NCI-H2081 treated with DMSO at 0.1 percent for 48 hours (cell line): ENCODE measurements at places on chromosomes 1 and 21.

DNA sequence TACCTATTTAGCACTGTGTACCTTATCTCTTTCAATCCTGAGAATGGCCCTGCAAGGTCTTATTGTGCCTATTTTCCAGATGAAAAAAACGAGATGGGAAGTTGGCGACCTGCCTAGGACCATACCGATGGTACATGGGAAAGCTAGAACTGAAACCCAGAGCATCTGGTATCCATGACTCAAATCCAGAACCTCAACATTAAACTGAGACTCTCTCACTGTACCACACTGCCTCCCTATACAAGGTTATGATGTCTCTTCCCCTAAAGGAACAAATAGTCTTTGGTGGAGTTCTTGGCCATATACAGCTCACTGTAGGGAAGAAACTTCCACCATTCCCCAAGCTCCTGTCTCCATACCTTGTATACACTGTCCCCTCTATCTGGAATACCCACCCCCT, 110.7 kb downstream of the TNR start:
- no peak for DNase-seq

- DNase-seq, result no peak
These were observed 4.3 kb upstream of the SLC25A33 start for GRCh38 chr1:9534953-9535352.

DNA sequence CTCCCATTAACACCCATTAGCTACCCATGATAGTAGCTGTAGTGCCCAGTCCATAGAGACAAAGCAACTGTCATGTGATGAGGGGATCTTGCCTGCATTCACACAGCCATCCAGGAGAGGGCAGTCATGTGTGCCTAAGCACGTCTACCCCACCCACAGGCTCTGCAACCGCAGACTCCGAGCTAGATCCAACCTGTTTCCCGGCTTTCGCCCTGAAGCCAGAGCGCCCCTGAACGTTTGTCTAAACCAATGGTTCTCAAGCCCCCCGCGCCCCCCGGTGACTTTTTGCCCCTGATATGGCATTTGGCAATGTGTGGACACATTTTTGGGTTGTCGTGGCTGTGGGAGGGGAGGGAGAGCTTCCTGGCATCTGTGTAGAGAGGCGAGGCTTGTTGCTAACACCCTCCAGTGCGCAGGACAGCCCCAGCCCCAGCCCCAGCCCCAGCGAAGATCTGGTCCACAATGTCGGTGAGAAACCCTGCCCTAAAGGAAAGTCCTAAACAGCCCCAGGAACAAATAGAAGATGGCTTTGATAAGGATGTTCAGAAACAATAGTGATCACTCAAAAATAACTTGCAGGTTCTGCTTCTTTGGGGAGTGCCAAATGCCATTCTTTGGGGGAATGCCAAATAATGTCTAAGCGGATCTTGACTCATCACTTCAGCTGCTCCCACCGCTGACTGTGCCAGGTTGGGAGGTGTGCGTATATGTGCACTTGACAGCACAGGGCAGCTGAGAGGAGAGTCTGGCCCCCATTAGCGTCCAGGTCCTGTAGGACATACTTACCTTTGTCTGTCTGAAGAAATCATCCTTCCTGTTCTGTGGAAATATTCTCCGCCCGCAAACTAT, 34.5 kb downstream of the SLC44A3 start:
- peak; percentile 63 for DNase-seq

- DNase-seq, result no peak
These were observed 161.6 kb upstream of the PTBP2 start for GRCh38 chr1:96559707-96560596.

GRCh38 chr1:38569932-38570656, 289.5 kb downstream of the RRAGC start:
- DNase-seq, result no peak

GRCh38 chr1:102687383-102687782, 420.9 kb downstream of the COL11A1 start:
- DNase-seq, result no peak

- DNase-seq, result no peak
These were observed 879.1 kb upstream of the NEGR1 start for GRCh38 chr1:73161418-73161817.

GRCh38 chr1:47938520-47938919, 58.7 kb downstream of the TRABD2B start:
- no peak for DNase-seq

GRCh38 chr1:6625584-6626149, 999 bp downstream of the THAP3 start:
- DNase-seq, result no peak

DNA sequence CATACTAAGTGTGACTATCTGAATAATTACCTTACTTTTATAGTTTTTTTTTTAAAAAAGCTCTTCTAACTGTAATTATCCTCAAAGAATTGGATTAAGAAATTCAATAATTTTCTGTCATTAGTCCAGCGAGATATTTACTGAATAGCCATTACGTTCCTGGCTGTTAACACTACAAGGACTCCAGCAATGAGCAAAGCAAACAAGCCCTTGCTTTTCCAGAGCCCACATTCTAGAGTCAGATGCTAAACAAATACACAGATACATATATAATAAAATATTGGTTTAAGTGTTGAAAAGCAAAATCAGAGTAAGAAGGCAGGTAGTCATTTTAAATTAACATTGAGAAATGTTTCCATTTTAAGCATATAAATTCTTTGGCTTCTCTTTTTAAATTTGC, 118.4 kb downstream of the ATF6 start:
- DNase-seq, result no peak

GRCh38 chr1:78673120-78673519, 23.5 kb downstream of the IFI44 start:
- DNase-seq, result no peak

GRCh38 chr1:246760422-246761347, 36.5 kb downstream of the SCCPDH start:
- DNase-seq, result no peak

DNA sequence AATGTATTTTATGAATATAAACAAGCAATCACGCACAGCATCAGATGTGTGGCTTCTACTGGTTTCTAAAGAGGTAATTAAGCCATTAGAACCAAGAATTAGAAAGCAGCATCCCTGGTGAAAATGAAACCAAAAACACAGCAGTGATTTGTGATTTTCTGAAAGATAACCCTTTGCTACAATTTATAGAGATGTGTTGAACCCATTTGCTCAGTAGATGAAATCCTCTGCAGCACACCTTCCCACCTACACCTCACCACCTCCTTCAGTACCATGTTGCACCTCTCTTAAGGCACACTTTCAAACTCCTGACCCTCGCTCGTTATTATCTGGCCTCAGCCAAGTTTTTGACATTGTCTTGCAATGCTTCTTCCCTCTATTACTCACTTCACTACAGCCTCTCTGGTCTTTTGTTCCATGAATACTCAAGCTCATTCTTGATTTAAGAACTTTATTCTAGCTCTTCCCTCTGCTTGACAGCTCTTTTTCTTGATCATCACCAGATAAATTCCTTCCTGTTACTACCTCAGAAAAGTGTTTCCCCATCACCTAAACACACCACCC, 38.6 kb downstream of the NSL1 start:
- DNase-seq, result no peak
